ENCODE measurements at places on chromosomes 16 and 17. TPM values are rescaled to one million over a fixed set of nuclear protein-coding genes. Genes with fewer than 3 reads are reported as not detected.

The ARL5C gene
- total RNA-seq = not detected

GRCh38 chr16:85652431-85653221 is 36.1 kb downstream of the GINS2 start:
- DNase-seq = no peak

The CSNK2A2 gene
- total RNA-seq = 20.0 TPM

DNA sequence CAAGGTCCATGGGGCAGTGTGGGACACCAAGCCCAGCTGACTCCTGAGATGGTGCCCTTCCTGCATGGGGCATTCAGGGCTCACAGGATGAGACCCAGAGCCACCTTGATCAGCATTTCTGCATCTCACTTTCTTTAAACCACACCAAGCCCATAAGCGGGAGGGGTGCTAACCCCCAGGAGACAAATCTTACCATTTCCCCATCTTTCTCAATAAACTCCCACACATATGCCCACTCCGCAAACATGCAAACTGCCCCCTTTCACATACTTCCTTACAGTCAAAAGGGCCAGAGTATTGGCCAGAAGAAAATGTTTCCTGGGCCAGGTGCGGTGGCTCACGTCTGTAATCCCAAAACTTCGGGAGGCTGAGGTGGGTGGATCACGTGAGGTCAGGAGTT is 3.7 kb upstream of the SLC39A11 start:
- no peak for DNase-seq

- DNase-seq = no peak
Measured at GRCh38 chr16:78915811-78916345, 684.7 kb downstream of the MAF start.

- no peak for DNase-seq
Measured at GRCh38 chr16:57957673-57958392, 13.1 kb downstream of the CNGB1 start.

DNA sequence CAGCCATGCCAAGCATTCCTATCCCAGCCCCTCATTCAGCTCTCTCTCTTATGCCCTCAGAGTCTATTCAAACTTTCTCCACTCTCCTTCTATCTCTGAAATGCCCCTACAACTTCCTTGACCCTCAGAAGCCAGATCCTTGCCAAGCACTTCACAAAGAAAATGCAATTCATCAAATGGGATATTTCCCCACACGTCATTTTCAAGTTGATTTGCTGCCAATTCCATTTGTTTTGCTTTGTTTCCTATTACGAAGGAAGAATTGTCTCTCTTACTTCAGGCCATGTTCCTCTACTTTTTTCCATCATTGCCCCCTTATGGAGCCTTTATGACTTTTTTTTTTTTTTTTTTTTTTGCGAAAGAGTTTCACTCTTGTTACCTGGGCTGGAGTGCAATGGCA is 9.2 kb upstream of the ALOX12 start:
- no peak for DNase-seq

DNA sequence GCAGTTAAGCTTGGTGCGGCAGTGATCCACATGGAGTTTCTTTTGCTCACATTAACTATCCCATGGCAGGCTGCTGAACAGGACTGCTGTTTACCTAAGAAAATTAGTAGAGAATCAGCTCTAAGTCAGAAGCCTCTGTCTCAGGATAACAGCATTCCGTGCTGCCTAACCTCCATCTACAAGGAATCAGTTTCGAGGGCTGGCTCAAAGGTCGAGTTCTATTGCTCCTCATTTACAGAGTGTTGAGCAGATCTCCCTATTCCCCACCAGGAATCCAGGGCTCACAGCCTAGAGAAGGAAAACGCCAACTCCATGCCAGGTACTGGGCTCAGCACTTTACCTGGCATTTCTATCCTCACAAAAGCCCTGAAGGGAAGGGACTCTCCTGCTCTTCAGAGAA is 9.9 kb downstream of the GINS2 start:
- DNase-seq = no peak

DNA sequence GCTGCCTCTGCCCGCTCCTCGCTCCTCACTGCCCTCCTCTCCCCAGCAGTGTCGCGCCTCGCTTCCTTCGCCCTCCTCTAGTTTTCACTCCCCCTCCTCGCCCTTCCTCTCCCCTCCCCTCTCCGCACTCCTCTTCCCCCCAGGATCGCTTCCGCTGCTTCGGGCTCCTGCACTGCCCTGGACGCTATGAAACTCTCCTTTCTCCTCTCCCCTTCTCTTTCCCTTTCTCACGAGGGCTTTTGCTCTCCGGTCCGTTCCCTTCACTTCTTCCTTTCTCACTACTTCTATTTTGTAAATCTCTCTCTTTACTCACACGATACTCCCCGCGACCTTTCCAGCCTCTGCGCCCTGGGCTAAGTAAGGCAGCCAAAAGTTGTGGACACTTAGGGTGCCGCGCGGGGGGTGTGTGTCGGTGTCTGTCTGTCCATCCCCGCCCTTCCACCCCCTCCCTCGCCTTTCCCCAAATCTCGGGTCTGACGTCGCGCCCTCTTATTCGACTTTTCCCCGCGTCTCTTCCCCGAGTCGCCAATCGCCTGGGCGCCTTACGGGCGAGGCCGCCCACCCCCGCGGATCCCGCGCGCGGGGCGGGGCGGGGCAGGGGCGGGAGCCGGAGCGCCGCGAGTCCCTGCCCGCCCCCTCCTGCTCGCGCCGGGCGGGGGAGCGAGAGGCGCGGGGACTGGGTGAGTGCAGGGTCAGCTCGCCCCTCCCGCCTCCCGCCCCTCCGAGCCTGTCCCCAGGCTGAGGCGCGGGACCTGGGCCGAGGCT is at the start of gene IRX3:
Gene IRX3, minus strand, starts transcription at position 422 of the 765 bp plus-strand sequence. CDS start 737 bp downstream, outside the sequence.
- DNase-seq = peak; percentile 38
